Activated T-helper 2 cell treated with anti-CD3 and anti-CD28 coated beads, Interferon-gamma antibody, Interleukin-2, Interleukin-4, amounts not matched to agents 10 μg/mL and 5 μg/mL and 100 μg/mL, durations not matched to agents 14 hours and 24 hours and 36 hours (primary cell): ENCODE measurements at places on chromosomes 4 and X.

DNA sequence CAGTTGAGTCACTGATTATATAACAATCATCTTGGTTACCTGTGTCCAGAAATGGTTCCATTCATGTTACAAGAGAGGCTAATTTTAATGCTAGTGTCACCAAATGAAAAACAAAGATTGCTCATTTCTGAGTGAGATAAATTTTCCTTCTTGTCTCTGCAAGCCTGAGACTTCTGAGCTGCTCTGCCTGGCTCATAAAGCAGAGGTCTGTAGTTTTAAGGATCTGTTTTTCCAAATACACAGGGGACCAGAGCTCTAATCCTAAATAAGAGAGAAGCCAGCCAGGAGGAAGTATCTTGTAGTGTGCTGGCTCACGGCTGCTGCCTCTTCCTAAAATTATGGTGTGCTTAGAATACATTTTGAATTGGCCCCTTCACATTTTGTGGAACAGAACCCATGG lies 42.6 kb downstream of the CLDN34 start:
- no peak for DNase-seq

DNA sequence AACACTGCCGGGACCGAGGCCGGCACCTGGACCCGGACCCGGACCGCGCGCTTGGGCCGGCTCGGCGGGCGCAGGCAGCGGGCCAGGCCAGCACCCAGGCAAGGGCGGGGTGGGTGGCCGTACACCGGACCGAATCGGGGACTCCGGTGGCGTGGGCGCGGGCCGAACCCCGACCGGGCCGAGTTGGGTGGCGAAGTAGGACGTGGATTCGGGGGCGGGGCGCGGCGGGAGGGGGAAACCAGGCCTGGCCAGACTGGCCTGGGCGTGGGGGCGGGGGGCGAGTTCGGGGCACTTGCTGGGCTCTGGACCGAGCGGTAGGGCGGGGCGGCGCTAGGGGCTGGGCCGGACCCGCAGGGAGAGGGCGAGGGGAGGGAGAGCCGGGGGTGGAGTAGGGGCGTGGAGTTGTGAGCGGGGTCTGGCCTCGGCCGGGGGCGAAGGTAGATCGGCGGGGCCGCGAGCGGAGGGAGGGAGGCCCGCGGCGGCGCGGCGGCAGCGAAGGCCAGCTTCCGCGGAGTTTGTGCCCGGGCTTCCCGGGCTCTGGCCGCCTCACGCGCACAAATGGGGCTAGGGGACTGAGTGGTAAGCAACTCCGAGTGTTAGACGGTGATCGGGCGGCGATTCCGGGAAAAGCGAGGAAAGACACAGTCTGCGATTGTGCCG lies 1.8 kb upstream of the BCORL1 start:
- no peak for DNase-seq

GRCh38 chr4:142817442-142817841 lies 28.7 kb downstream of the INPP4B start:
- peak; percentile 26 for DNase-seq

DNA sequence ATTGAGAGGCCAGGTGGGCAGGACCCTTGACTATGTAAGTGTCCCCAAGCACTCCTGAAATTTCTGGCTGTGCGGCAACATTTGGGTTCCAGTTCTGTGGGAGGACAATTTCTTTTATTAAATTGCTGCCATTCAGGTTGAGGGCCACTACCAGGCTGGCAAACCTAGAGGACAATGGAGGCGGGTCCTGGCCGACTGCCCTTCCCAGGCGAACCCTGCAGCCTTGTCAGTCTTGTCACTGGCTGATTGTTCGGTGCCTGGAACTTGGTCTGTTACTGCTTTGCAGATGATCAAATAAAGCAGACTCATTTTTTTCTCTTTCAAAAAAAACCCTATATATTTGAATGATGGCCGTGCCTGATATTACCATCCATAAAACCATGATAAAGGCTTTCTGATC lies 6.6 kb upstream of the TMEM128 start:
- DNase-seq = no peak

GRCh38 chr4:101973361-101973760 lies 182.8 kb downstream of the BANK1 start:
- no peak for DNase-seq

DNA sequence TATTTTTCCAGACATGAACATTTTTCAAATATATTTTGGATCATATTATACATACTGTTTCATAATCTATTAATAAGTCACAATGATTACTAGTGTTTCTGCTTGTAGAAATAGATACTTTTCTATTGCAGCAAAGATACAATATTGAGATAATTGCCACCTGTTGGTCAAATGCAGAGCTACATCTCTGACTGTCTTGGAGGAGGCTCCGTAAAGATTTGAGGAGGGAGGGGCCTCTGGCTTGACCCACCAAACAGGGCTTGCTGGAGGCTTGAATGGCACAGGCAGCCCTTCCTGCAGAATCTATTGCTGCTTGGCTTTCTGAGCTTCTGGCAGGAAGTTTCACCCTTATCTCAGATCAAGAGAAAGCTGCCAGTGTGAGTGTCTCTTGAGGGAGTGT lies 99.3 kb upstream of the ARMCX2 start:
- peak; percentile 8 for DNase-seq

DNA sequence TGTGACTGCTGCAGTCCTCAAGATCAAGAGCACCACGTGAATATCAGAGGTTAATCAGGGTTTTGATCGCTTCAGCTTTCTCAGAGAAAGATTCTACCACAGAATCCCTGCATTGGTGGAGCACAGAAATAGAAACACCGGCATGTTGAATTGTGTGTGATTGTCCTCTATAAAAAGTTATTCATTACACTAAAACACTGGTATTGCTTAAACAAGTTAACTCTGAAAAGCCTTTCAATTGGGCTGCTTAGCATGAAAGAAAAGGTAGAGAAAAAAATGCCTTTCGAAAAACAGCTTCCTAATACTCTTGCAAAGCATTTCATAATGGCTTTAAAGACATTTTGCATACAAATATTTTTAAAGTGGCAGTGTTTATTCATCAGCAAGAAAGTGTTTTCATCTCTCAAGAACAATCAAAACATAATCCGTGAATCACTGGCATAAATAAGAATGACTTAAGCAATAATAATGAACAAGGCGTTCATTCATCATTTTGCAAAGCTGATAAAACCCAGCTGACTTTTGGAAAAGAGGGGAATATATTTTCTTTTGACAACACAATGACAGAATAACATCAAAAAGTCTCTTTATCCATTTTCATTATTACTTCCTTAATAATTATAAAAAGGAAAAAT lies 61.1 kb downstream of the HELT start:
- DNase-seq = no peak

- DNase-seq = no peak
Measured at GRCh38 chrX:106171293-106171820, 3.3 kb downstream of the PWWP3B start.

DNA sequence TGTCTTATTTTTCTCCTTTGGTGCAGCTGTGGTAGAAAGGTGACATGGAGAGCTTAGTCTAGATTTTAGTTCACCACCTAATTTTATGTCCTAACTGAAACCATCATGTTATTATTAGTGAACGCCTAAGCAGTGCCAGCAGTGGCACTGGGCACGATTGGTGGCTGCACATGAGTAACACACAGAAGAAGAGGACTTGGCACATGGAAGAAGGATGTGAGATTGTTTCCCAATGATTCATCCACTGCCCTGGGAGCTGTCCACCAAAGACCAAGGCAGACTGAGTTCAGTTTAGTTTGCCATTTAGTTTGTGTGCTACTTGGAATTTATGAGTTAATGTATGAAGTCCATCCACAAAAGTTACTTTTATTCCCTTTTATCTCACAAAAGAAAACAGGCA lies 68.1 kb upstream of the NAP1L5 start:
- DNase-seq = no peak

- no peak for DNase-seq
Measured at GRCh38 chrX:103376979-103377324, 614 bp downstream of the BEX3 start.

DNA sequence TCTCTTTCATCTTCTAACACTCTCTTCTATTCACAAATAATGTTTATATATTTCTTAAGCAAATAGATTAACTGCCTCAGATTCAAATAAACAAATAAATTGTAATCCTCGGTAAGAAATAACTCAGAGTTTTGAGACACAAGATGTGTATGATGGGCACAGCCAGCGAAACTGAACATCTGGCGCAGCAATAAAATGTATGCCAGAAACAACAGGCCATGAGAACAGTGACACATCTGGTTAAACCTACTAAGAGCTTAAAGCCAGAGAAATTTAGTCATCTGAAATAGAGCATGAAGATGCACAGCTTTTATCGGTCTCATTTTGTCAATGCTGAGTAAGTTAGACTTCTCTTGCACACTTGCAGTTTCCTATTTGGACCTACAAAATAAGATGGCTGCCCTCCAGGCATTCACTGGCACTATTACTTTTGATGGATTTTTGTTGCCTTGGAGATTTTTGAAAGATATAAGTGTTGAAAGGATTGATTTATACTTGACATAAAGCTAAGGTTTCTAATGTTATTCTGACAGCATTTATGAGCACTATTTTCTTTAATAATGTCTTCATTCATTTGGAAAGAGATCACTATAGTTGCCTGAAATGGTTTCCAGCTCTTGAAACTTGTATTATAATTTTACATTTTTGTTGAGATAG lies 1444.0 kb downstream of the PCDH18 start:
- no peak for DNase-seq

GRCh38 chrX:153537526-153538295 lies 20.3 kb downstream of the ATP2B3 start:
- no peak for DNase-seq

- no peak for DNase-seq
Measured at GRCh38 chr4:132770776-132771175, 378.3 kb upstream of the PCDH10 start.

DNA sequence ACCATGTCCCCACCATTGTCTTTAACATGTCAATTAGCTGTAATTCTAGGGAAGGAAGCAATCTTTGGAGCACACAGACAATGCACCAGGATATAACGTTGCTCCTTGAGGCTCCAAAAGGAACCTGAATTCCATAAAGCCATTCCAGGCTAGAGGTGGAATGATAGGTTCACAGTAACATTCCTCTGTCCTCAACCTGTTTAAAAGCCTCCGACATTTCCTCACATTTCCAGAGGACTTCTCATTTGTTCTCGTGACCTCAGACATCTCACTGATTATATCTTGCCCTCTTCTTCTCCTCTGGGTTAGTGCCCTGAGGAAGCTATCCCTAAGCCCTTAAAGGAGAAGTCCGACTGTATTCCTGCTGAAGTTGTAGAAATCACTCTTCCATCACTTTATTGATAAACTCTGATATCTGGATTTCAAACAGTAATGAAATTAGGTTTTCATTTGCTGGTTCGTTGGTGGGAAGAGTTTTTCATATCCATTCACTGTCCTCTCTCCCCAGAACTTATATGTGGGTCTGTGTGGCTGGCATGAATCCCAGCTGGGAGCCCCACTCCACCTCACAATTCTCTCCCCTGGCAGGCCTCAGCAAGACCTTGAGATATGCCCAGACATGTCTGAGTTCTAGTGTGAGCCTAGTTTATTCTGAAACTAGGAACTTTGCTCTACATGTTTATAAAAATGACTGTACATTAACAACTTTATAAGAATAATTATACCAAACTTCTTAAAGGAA lies 44.2 kb upstream of the PRSS12 start:
- DNase-seq = no peak

- no peak for DNase-seq
Measured at GRCh38 chr4:10285028-10285427, 168.4 kb upstream of the WDR1 start.

- no peak for DNase-seq
Measured at GRCh38 chr4:181416966-181417365, 826.2 kb upstream of the TENM3 start.

DNA sequence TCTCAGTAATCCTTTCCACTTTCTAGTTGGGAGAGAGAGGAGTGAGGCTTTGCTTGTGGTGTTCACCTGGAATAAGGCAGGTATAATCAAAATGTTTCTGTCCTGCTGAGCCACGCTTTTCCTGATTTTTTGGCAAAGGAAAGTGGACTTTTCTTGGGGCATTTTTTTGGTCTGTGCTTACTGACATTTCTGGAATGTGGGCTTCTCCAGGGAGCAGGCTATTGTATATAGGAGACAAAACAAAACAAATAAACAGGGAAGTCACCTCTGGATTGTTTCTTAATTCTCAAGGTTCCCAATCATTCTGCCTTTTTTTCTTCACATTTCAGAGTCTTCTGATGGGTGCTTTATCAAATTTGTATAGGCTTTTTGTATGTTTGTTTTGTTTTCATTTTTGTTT lies 25.7 kb upstream of the RP2 start:
- DNase-seq = no peak
